Calu3 (cell line): ENCODE measurements at places on chromosomes 2 and 18. TPM values are rescaled to one million over a fixed set of nuclear protein-coding genes. Genes with fewer than 3 reads are reported as not detected.

THADA gene
- 35.5 and 39.9 TPM in 2 replicates for total RNA-seq

MAL gene
- not detected in 2 replicates for total RNA-seq

ABCB11 gene
- total RNA-seq: 1.3 and 2.1 TPM in 2 replicates

CDH2 gene
- 1.5 and 2.3 TPM in 2 replicates for total RNA-seq

B3GNT2 gene
- total RNA-seq: 23.8 and 27.0 TPM in 2 replicates

WDCP gene
- total RNA-seq: 13.4 and 17.2 TPM in 2 replicates

DGUOK gene
- total RNA-seq: 78.6 and 82.8 TPM in 2 replicates

GPATCH11 gene
- 5.4 and 5.8 TPM in 2 replicates for total RNA-seq

- peaks cover 15% of the 10 kb centered on the region for H3K4me1 ChIP-seq
- H3K36me3 ChIP-seq: peaks cover 4% of the 10 kb centered on the region
- no peak for DNase-seq
- H3K4me3 ChIP-seq: peak overlapping the region; percentile 65
- peaks cover 87% of the 10 kb centered on the region for H3K27me3 ChIP-seq
These were observed 149.0 kb upstream of the GLI2 start for GRCh38 chr2:120586507-120587278.

DNA sequence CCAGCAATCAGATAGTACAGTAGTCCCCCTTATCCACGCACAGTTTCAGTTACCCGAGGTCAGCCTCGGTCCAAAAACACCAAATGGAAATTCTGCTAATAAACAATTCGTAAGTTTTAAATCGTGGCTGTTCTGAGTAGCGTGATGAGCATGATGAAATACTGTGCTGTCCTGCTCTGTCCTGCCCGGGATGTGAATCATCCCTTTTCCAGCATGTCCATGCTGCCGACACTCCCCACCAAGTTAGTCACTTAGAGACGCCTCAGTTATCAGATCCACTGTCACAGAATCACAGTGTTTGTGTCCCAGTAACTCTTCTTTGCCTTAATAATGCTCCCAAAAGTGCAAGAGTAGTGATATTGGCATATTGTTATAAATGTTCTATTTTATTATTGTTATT, 62.1 kb downstream of the MEX3C start:
- no peaks in the 10 kb centered on the region for H3K36me3 ChIP-seq
- H3K27ac ChIP-seq: no peak overlapping the region
- H3K4me1 ChIP-seq: peaks cover 10% of the 10 kb centered on the region
- H3K4me3 ChIP-seq: no peak overlapping the region

DNA sequence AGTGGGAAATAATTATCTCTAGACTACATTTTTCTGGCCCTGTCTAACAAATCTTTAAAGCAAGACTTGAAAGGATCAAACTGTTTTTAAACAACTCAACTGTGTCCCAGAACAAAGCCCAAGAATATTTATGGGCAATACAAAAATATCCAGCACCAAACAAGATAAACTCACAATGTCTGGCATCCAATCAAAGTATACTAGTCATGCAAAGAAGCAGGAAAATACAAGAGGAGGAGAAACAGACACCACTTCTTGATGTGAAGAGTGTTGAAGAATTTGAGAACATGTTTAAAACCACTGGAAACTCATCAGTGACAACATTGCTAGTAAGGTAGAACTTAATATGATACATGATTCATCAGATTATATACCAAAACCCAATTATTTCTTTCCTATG, 66.1 kb upstream of the CDC42EP3 start:
- H3K27ac ChIP-seq: no peak overlapping the region
- H3K4me3 ChIP-seq: no peak overlapping the region
- no peaks in the 10 kb centered on the region for H3K27me3 ChIP-seq
- H3K36me3 ChIP-seq: no peaks in the 10 kb centered on the region

DNA sequence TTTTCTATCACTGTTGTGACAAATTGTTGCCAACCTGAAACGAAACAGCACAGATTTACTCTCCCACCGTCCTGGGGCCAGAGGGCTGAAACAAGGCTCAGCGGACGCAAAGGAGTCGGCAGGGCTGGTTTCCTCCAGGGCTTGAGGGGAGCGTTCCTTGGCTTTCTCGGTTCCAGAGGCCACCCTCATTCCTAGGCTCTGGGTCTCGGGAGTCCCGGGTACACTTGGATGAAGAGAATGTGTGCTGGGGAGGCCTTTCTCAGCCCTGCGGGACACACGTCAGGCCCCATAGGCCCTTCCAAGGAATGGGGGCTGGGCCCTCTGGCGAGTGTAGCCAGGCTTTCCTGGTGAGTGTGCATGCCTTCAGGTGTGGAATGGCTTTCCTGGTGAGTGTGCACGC, 287.3 kb upstream of the HS6ST1 start:
- no peaks in the 10 kb centered on the region for H3K36me3 ChIP-seq
- H3K4me3 ChIP-seq: no peak overlapping the region
- H3K4me1 ChIP-seq: no peaks in the 10 kb centered on the region
- DNase-seq: no peak

DNA sequence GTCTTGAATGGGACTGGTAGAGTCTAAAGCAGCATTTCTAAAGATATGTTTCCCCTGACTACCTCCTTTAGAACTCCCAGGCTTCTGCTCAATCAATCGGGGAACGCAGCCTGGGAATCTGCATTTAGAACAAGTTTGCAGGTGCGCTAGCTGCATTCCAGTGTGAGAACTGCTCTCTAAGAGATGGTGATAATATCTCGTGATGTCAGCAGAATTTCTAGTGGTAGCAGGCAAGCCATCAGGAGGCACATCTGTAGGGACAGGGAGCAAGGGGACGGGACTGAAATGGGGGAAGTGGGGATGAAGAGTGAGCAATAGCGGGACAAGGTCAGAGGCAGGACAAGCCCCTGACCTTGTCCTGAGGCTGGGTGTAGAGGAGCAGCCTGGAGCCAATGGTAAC, 120.3 kb upstream of the DNMT3A start:
- no peaks in the 10 kb centered on the region for H3K4me1 ChIP-seq
- H3K27ac ChIP-seq: no peak overlapping the region
- H3K36me3 ChIP-seq: no peaks in the 10 kb centered on the region
- no peak for DNase-seq
- no peaks in the 10 kb centered on the region for H3K27me3 ChIP-seq
- H3K4me3 ChIP-seq: no peak overlapping the region

- DNase-seq: no peak
- H3K4me3 ChIP-seq: no peak overlapping the region
- no peaks in the 10 kb centered on the region for H3K4me1 ChIP-seq
These were observed 3.0 kb downstream of the CDKL4 start for GRCh38 chr2:39240758-39241157.

DNA sequence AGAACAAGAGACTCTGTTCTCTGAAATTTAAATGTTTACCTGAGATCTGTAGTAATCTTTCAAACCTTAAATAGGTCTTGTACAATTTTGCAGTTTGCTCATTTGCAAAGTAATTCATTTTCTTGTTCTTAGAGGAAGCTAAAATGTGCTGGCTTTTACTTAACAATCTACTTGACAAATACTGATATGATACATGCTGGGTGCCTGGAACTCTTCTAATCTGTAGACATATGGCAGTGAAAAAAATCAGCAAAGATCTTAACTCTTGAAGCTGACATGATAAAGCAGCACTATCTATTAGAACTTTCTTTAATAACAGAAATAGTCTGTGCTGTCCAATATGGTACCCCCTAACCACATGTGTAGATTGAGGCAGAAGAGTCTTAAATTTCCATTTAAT, 1352.8 kb upstream of the SLC39A10 start:
- no peaks in the 10 kb centered on the region for H3K27me3 ChIP-seq
- no peak overlapping the region for H3K27ac ChIP-seq
- no peak overlapping the region for H3K4me3 ChIP-seq
- no peak for DNase-seq

- no peaks in the 10 kb centered on the region for H3K36me3 ChIP-seq
- H3K27me3 ChIP-seq: no peaks in the 10 kb centered on the region
- H3K27ac ChIP-seq: no peak overlapping the region
- DNase-seq: peak; percentile 57
- peaks cover 8% of the 10 kb centered on the region for H3K4me1 ChIP-seq
These were observed 158.8 kb upstream of the SLC39A10 start for GRCh38 chr2:195498176-195498575.

- peak; percentile 40 for DNase-seq
- H3K4me3 ChIP-seq: no peak overlapping the region
These were observed 3.7 kb upstream of the SPEG start for GRCh38 chr2:219430633-219431615.

- no peak overlapping the region for H3K4me3 ChIP-seq
- H3K27me3 ChIP-seq: peaks cover 56% of the 10 kb centered on the region
- no peaks in the 10 kb centered on the region for H3K36me3 ChIP-seq
- DNase-seq: no peak
- no peaks in the 10 kb centered on the region for H3K4me1 ChIP-seq
- no peak overlapping the region for H3K27ac ChIP-seq
These were observed 68.9 kb downstream of the RDH14 start for GRCh38 chr2:18491577-18491976.

- H3K4me1 ChIP-seq: peaks cover 73% of the 10 kb centered on the region
- peak overlapping the region; percentile 27 for H3K4me3 ChIP-seq
- no peaks in the 10 kb centered on the region for H3K27me3 ChIP-seq
- peak overlapping the region; percentile 66 for H3K27ac ChIP-seq
- H3K36me3 ChIP-seq: no peaks in the 10 kb centered on the region
- peak; percentile 68 for DNase-seq
These were observed 359.5 kb upstream of the ETAA1 start for GRCh38 chr2:67037655-67038054.

DNA sequence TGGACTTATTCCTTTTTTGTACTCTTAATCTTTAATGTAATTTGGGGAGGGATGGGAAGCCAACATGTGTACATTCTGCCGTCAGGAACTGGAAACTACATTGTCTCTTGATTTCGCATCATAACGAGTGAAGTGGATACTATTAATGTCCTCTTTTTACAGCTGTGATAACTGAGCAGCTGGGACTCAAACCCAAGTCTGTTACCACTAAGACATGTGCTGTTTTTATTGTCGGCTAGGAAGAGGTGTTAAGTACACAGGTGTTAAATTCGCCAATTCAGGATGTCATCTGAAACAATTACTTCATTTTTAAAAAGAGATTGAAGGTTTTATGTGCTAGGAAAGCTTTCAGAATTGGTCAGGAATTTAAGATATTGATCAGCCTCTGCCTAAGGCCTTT, 6.9 kb downstream of the GMCL1 start:
- peaks cover 38% of the 10 kb centered on the region for H3K36me3 ChIP-seq
- H3K27ac ChIP-seq: peak overlapping the region; percentile 83
- DNase-seq: no peak
- H3K4me3 ChIP-seq: peak overlapping the region; percentile 63
- H3K27me3 ChIP-seq: no peaks in the 10 kb centered on the region
